ENCODE measurements at places on chromosomes 11 and 22.

GRCh38 chr11:77441426-77441825, 32.5 kb downstream of the PAK1 start:
- DNase-seq = no peak

- DNase-seq = no peak
These were observed 108.5 kb upstream of the BID start for GRCh38 chr22:17882727-17883126.

DNA sequence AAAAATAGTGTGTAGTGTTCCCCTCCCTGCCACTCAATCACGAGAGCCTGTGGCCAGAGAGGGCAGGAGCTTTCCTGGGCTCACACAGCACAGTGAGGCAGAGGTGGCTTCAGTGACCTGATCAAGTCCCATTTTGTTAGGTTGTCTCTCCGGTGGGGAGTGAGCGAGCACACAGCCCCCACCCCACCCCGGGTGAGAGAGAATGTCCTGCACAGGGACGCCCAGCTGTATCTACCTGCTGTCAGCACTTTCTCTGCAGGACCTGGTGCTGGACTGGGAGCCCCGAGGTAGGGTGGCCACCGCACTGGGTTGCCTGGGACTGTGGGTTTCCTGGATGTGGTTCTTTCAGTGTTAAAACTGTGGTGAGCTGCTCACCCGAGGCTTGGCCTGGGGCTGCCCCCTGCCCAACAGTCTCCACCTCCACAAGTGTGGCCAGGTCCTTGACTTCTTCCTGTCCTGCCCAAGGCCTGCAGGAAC, 6.1 kb downstream of the CAPN5 start:
- DNase-seq = no peak

GRCh38 chr11:7552666-7553065, 38.9 kb downstream of the PPFIBP2 start:
- DNase-seq = no peak

DNA sequence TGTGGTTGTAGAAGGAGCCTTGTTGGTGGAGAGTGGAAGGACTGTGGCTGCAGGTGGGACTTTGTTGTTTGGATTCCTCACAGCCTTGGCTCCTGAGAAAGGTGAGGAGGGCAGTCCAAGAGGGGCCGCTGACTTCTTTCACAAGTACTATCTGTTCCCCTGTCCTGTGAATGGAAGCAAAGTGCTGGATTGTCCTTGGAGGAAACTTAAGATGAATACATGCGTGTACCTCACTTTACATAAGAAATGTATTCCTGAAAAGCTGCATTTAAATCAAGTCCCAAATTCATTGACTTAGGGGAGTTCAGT, 2.4 kb downstream of the FUT4 start:
- no peak for DNase-seq

GRCh38 chr22:49152939-49153770, 674.5 kb downstream of the BRD1 start:
- no peak for DNase-seq

- no peak for DNase-seq
These were observed 1167.6 kb downstream of the JRKL start for GRCh38 chr11:97557399-97557798.

DNA sequence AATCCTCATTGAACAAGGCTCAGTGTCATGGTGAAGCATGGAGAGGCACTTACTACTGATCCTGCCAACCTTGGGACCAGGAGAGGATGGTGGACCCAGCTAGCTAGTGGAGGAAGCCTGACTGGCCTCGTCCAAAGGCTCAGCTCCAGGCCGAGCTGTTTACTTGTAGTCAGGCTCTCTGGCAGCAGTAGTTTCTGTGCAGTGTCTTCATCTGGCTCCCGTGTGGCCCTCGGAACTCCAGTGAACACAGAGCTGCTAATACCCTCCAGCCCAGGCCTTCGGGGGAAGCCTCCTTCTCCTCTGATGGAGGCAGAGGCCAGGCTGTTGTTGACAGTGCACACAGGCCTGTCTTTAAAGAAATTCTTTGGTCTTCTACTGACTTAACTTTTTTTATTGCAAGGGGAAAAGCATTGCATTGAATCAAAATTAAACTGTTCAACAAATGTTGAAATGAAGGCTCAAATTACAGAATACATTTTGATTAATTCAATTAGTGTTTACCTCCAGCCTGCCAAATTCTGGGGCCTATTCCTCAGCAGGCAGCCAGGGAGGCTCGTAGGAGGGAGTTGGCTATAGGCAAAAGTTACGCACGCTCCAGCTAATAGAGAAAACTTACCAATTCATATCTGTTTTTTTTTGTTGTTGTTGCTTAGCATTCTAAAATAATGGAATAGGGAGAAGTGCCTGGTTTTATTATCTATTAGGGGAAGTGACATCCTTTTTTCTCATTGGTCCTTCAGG, 18.8 kb downstream of the PPFIBP2 start:
- no peak for DNase-seq

DNA sequence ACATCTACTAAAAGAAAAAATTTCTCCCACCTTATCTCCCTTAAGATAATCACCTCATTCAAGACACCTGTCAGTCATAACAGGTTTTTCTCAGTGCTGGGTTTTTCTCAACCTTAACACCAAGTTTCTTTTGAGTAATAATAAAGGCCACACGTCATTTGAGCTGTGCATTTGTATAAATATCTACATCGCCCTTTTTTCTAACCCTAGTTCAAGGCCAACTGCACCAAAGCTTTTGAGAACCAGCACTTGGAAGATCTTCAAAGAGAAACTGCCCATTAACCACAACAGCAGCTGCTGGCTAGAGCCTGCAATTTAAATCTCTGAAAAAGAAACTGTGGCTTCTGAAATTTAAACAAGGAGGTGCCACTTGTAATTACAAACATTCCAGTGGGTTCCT, 6.9 kb downstream of the CADM1 start:
- DNase-seq = no peak

GRCh38 chr11:101848262-101848661, 66.5 kb upstream of the CEP126 start:
- no peak for DNase-seq

- DNase-seq = no peak
These were observed 32.1 kb upstream of the ACR start for GRCh38 chr22:50705851-50706351.

GRCh38 chr11:114260483-114260882, 35.7 kb upstream of the NNMT start:
- no peak for DNase-seq

- no peak for DNase-seq
These were observed 988 bp downstream of the TNRC6B start for GRCh38 chr22:40178417-40179409.

DNA sequence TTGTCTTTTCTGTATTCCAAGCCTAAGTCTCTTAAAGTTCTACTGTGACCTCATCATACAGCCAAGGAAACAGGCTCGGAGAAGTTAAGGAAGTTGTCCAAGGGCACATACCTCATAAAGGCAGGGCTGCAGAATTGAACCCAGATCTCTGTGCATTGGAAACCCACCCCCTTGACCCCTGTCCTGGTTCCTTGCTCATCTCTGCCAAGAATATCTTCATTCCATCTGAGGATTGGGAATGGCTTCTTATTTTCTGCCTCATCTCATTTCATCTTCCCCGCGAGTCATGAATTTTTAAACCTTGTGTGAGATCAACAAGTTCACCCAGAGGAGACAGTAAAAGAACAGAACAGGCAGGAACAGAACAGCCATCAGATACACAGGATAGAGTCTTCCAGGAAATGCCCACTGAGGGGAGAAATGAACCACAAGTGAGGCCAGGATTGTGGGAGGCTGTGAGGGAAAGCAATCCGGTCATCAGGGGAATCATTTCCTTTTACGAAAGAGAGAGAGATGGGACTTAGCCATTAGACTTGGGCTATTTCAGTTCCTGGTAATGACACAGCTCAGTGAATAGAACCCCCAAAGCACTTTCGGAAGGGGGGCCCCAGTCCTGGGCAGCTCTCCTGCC, 34.4 kb upstream of the LRRC10B start:
- no peak for DNase-seq

- no peak for DNase-seq
These were observed 32.6 kb downstream of the WNT11 start for GRCh38 chr11:76173663-76174062.

GRCh38 chr11:62138630-62139425, 15.0 kb downstream of the INCENP start:
- no peak for DNase-seq

DNA sequence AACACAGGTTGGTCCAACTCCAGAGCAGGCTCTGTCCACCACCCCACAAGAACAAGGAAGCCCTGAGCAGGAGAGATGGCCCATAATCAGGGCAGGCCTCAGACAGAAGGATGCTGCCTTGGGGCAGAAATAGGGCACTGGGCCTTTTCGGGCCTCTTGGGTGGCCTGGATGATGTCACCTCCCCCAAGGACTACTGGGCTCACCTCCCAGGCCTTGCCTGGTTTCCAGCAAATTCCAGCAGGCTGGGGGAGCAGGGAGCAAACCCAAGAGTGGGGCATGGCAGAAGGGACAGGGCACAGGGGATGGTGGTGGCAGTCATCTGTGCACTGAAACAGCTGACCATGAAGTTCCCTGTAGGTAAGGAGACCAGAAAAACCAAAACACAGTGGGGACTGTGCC, 5.3 kb upstream of the NAA40 start:
- no peak for DNase-seq

DNA sequence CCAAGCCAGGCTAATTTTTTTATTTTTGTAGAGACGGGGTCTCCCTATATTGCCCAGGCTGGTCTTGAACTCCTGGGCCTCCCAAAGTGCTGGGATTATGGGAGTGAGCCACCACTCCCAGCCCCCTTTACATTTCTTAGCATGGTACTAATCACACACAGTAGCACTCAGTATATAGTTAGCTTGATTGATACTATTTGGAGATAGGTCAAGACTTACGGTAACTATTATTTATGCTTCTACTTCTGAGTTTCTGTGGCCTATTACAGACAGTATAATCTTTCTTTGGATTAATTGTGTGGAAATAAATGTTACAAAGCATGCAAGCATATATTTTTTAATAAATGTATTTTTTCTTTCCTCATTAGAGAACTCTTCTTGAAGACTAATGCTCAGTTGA, 192.2 kb downstream of the UVRAG start:
- DNase-seq = no peak

DNA sequence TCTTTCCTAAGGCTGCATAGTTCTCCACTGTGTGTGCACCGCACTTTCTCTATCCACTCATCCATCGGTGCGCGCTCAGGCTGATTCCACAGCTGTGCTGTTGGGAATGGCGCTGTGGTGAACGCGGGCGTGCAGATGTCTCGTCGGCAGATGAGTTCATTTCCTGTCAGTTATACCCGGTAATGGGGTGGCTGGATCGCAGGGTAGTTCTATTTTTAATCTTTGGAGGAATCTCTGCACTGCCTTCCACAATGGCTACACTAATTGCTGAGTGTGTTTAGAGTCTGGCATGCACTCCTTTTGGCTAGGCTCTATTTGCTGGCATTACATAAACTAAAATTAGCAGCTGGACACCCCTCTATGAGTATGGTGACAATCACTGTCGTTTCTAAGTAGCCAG, 27.9 kb upstream of the KRTAP5-7 start:
- DNase-seq = no peak

DNA sequence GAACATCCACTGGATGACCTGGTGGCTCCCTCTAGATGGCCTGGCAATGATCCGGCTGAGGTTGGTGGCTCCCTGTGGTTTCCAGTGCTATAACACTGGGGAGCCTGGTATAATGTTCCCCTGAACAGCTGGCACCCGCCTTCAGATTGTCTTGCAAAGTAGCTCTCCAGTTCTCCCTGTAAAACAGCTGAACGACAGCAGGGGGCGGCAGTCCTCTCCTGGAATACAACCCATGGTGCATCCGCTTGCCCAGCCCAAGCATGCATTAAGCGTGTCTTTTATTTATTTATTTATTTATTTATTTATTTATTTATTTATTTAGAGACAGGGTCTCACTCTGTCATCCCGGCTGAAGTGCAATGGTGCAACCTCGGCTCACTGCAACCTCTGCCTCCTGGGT, 258.9 kb downstream of the BUD13 start:
- no peak for DNase-seq

GRCh38 chr11:69393178-69393832, 88.2 kb upstream of the LINC01488 start:
- DNase-seq = no peak

- DNase-seq = no peak
These were observed 2.0 kb upstream of the KMT5B start for GRCh38 chr11:68215087-68215445.

- DNase-seq = no peak
These were observed 39.4 kb downstream of the CEP57 start for GRCh38 chr11:95829580-95830259.

DNA sequence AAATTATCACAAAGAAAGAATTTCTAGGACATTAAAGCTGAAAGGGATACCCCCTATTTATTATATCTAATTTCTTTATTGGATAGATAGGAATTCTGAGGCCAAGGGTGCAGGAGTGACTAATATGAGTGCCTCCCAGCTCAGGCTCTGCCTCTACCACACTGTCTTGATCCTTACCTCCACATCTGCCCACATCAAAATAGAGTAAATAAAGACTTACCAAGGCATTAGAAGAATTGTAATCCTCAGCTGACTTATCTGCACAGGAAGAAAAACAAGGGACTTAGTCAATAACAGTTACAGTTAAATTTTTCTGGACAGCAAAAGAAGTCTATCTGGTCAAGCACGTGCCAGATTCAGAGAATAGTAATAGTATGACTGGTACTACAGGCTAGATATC, 72.6 kb upstream of the GDPD4 start:
- DNase-seq = no peak

DNA sequence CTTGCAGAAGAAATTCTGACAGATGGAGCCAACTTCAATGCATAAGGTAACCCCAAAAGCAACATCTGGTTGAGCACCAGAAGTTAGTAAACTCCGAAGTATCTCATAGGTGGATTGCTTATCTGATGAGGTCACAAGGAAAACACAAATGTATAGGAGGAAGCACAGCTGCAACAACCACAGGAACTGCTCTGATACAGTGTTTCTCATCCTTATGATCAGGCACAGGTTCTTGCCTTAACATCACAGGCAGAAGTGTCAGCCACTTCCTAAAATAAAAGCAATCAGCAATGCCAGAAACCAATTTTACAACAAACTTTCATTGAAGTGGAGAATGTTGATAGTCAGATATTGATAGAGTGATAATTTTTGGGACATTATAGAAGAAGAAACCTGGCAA, 530.3 kb upstream of the FAT3 start:
- no peak for DNase-seq

- no peak for DNase-seq
These were observed 14.0 kb downstream of the CFAP300 start for GRCh38 chr11:102061276-102061675.

GRCh38 chr11:132650969-132651720, 881.2 kb downstream of the OPCML start:
- DNase-seq = no peak

DNA sequence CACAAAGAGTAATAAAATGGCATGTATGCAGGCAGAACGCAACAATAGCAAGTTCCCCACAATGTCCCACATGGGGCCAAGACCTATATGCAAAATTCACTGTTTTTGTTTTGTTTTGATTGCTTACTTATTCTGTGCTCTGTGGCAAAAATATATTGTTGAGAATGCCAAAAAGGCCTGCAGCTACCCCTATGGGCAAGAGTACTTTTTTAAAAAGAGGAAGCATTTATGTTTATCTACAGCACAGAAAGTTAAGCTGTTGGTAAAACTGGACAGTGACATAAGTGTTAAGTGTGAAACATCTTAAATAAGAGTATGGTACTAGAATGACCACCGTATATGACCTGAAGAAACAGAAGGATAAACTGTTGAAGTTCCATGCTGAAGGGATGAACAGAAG, 301.9 kb upstream of the ZC3H12C start:
- no peak for DNase-seq

All from T1000 (cell line).